Activated CD4-positive, alpha-beta T cell treated with anti-CD3 and anti-CD28 coated beads, Interleukin-2, amount 50 U/mL, for 24 hours (primary cell): ENCODE measurements at places on chromosomes 5 and 9.

GRCh38 chr9:70105147-70105546, 61.5 kb downstream of the MAMDC2 start:
- DNase-seq, result no peak

DNA sequence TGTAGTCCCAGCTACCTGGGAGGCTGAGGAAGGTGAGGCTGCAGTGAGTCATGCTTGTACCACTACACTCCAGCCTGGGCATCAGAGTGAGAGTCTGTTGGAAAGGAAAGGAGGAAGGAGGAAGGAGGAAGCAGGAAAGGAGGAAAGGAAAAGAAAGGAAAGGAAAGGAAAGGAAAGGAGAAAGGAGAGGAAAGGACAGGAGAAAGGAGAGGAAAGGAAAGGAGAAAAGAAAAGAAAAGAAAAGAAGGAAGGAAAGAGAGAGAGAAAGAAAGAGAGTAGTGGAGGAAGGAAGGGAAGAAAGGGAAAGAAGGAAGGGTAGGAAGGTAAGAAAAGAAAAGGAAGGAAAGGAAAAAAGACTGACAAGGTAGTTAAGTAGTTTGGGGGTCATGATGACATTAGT, 162.6 kb upstream of the SLC12A2 start:
- DNase-seq, result no peak

DNA sequence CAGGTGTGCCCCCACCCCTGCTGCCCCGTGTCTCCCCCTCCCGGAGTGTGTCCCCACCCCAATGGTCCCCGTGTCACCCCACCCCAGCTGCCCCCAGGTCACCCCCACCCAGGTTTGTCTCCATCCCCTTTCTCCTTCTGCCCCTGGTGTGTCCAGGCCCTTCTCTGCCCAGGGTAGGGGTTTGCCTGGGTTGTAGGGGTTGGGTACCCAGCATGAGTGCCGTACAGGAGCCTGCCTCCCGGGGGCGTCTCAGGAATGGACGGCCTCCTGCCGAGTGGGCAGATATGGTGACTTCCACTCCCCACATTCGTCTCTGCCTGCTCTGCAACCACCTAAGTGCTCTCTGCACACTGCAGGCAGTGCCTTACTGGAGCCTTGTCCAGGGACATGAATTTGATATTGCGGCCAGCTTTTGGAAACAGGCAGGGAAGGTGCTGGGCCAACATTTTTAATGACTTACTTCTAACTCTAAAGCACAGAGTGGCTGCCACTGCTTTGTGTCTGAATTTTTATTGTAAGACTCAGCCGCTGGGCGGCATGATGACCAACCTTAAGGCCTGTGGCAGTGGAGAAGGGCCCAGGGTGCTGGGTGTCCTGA, 6.7 kb downstream of the LRRC14B start:
- DNase-seq, result no peak

DNA sequence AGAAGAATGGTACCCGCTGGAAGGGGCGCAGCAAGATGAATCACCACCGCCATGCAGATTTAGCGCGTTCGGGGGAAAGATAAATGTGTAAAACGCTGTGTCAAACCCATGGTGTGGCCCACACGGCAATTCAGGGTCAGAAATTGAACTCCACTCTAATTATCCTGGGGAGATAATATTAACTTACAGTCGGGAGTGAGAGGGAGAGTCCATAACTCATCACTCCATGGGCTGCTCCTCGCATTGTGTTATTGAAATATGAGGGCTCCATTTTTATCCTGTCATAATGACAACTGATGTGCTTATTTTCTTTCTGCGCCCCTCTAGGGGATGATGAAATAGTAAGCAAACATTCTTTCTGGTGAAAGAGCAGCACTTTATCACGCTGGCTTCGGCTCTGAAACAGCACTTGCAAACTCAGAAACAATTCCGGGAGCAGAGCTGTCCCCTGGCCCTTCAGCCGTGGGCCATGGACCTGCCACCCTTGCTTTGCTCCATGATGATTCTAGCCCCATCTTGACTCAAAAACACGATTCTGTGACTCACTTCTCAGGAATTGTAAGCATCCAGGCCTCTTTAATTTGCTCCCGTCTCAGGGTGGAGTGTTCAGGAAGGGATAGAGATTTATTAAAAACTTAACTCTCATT, 431.6 kb downstream of the IRX1 start:
- DNase-seq, result no peak

DNA sequence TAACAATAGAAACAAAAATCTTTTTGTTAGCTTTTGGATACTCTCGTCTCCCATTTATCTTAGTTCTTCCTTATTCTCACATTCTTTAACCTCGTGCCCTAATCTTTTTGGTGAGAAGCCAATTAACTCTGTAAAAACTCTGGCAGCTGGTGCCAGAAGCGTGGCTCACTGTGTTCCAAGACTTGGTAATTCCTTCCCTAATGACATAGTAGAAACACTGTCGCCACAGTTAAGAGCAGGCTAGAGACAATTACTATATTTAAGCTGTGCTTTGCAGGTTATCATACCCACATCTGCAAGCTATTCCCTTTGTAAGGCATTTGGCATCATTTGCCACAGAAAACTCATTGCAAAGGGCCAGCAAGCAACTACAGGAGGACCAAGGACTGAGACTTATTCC, 160.9 kb upstream of the PIK3R1 start:
- no peak for DNase-seq

- DNase-seq, result no peak
Measured at GRCh38 chr9:91395553-91396471, 27.8 kb downstream of the NFIL3 start.

DNA sequence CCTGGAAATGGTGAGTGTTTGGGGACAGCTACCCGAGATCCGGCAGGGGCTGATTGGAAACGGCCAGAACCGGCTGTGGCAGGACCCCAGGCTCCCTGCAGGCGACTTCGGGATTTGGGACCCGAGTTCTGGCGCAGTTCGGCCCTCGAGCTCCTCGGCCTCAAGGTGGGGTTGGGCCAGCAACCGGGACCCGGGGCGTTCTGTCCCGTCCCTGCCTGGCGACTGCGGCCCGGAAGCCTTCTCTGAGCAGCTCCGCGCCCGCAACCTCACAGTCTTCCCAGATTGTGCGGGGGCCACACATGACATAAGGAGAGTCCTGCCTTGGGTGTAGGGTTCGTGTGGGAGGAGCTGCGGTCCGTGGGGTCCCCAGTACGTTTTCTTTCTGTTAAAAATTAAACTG, 23.2 kb upstream of the NEURL1B start:
- DNase-seq, result no peak

DNA sequence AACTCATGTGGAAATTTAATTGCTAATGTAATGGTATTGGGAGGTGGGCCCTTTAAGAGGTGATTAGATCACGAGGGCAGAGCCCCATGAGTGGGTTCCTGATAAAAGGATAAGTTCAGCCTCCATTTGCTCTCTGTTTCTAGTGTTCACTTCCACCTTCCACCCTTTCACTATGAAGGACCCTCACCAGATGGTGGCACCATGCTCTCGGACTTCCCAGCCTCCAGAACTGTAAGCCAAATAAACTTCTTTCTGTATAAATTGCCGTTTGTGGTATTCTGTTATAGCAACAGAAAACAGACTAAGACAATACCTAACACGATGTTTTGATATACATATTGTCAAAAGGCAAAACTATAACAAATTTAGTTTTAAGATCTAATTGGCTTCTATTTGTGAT, 166.2 kb downstream of the DEPDC1B start:
- no peak for DNase-seq

- no peak for DNase-seq
Measured at GRCh38 chr5:102731693-102732092, 23.4 kb upstream of the PAM start.

DNA sequence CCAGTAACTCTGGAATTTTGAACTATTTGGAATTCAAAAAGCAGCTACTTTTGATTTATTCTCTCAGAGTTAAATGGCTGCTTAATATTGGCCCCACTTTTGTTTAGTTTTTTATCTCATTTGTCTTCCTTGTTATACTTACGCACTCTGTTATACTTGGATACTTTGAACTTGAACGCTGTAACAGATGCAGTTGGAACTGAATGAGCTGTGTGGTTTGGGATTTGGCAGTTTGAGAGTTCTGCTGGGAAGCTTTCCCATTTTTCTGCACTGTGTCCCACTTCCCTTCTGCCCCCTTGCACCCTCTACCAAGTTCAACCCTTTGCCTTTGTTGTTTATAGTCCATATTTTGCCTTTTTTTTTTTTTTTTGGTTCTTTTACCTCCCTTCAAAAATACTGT, 3.8 kb downstream of the RHOBTB3 start:
- no peak for DNase-seq

DNA sequence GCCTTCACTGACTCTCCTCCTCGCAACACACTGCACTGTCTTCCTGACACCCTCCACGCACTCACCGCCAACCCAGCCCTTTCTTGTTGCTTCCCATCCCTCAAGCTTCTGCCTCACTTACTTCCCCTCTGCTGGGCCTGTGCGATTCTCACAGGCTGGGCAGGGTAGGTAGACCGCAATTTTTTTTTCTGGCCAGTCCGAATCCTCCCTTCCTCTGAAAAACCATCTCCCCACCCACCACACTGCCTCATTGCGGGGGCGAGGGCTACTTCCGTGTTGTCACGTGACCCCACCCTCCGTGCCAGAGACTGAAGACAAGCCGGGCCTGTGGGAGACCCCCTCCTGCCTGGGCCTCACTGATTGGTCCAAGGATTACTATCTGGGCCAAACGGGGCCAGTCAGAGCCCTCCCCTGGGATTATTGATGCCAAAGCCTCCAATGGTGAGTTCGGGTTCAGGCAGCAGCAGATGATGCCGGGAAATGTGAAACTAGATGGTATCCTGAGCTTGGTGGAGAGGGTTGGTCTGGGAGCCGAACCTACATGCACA, 73.1 kb downstream of the STK10 start:
- DNase-seq, result peak; percentile 59

- no peak for DNase-seq
Measured at GRCh38 chr9:128635266-128636023, 21.2 kb downstream of the DYNC2I2 start.

DNA sequence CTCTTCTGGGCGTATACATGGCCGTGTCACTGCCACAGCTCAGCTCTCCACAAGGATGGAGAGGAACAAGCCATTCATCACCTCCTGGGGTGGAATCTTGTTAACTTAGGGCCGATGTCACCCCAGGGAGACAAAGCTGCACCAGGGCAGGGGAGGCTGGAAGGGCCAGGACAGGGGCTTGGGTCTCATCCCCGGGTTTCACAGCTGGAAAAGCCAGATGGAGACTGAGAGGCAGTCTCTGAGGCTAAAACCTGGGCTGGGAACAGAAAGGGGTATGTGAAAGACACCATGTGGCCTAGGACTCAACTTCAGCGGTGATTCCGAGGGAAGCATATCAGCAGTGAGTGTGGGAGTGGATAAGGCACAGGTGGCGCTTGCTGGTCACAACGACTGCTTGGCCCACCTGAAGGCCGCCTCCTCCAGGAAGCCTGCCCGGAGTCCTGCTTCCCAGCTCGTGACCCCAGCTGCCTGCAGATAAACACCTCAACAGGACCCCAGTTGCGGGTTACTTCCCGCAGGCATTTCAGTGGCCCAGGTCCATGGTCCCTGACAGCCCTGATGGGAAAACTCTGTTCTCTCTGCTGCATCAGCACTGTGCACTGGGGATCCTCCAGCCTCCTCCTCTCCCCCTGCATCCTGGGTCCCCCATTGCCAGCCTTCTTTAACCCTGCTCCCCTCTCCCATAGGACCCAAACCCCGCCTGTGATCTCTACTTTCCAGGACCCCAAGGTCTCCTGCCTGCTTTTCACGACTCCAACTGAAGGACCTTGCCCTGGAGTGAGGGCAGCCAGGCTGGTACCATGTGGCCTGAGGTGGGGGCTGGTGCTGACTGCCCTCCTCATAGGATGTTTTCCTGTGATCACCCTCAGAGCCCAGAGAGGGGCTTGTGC, 51.7 kb upstream of the FCN1 start:
- no peak for DNase-seq

- no peak for DNase-seq
Measured at GRCh38 chr9:89815061-89815902, 210.5 kb downstream of the GADD45G start.

DNA sequence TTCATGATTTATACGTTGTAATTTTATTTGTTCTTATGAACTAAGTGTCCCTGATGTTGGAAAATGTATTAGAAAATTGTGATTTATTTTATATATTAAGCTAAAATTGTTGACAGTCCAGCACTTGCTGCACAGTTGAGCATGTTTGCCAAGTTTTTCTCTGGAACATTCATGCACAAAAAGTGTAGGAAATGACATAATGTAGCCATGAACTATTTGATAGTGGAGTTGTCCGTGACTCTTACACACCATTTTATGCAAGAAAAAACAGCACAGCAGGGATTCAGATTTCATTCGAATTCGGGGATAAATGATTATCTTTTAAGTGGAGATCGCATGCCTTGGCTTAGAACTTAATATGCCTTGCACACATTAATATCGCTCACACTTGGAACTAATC, 708.6 kb upstream of the WWC1 start:
- no peak for DNase-seq

- DNase-seq, result no peak
Measured at GRCh38 chr5:83608122-83608521, 112.5 kb downstream of the HAPLN1 start.

DNA sequence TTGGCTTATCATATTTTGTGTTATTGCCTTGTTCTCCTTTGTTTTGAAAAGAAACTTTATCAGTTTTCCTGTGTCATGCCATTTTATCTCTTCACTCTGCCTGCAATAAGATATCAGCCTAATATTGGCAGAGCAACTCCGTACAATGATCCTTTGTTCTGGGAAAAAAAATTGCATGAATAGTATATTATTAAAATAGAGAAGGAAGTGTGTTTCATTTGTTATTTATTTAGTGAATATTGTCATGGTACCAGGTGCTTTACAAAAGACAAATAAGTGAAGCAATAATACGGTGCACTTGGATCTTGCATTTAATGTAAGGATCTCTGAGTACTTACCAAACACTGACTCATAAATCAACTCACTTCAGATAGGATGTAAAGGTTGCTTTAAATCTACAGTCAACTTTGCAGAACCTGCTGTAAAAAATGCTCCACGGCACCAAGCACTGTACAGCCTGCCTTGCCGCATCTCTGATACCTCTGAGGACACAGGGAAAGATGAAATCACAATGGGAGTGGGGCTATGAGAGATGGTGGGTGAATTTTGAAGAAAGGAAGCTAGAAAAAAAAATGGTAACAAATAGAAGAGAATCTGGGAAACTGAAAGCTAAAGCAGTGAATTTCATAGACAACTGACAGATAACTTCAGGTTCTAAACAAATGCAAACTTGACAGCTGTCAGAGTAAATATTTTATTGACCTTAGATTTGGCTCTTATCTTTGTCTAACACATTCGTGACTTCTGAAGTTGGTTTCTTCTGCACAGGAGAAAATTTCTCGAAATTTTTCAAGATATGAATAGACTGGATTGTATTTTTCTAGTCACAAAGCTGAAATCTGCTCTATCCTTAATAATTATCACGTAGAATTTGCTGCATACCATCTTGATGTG, 232.1 kb downstream of the ENC1 start:
- DNase-seq, result no peak

DNA sequence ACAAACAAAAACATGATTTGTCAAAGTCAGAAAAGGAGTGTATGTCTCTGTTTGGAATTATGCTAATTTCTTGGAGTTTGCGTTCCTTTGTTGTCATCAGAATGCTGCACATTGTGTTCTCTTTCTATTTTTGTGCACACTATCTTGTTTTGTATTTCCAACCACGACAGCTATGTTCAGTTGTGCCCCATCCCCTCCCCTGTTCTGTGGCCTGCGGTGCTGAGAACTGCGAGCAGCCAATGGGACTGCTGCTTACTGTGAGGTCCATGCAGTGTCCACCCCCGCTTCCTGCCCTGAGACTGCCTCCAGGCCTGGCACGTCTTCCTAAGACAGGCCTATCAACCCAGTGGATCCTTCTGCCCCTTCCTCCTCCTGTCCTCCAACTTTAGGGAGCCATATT, 76.8 kb downstream of the PALM2AKAP2 start:
- no peak for DNase-seq
